SK-N-SH treated with all-trans-retinoic acid at 6 μM for 48 hours (cell line): ENCODE measurements at places on chromosomes 16 and 17.

- peak; percentile 38; the same call in 1 of the 3 replicates for ATAC-seq
These were observed 76.1 kb upstream of the SDK2 start for GRCh38 chr17:73720187-73720834.

DNA sequence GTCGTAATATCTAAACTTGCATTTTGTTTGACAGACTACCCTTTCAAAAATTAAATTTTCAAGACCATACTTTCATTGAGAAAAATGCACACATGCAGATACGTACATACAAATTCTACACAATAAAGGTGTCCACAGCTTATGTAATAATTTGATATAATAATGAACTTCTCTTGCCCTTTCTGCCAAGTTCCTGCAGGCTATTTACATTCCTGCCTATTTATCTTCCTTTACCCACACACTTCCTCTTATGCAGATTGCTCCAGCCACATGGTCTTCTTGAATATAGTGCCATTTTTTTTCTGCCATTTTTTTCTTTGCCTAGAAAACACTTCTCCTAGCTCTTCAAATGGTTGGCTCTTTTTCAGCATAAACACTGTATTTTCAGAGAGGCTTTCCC lies 826.9 kb upstream of the CDH8 start:
- ATAC-seq = no peak

DNA sequence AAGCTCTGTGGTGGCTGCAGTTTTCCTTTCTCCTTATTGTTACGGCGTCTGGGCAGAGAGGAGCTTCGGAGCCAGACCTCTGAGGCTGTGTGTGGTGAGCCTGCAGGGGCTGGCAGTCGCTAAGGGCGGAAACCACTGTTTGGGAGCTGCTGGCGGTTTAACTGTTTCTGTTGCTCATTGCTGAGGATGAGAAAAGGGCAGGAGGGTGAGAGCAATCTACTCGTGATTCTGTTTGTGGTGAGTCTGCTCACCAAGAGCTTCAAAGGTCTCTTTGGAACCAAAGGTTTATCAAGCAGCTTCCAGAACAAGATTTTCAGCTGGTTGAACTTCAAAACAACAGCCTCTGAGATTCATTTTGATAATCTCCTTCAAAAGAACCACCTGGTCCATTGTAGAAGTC lies 143.9 kb downstream of the ANKFN1 start:
- peak; percentile 71 for ATAC-seq

DNA sequence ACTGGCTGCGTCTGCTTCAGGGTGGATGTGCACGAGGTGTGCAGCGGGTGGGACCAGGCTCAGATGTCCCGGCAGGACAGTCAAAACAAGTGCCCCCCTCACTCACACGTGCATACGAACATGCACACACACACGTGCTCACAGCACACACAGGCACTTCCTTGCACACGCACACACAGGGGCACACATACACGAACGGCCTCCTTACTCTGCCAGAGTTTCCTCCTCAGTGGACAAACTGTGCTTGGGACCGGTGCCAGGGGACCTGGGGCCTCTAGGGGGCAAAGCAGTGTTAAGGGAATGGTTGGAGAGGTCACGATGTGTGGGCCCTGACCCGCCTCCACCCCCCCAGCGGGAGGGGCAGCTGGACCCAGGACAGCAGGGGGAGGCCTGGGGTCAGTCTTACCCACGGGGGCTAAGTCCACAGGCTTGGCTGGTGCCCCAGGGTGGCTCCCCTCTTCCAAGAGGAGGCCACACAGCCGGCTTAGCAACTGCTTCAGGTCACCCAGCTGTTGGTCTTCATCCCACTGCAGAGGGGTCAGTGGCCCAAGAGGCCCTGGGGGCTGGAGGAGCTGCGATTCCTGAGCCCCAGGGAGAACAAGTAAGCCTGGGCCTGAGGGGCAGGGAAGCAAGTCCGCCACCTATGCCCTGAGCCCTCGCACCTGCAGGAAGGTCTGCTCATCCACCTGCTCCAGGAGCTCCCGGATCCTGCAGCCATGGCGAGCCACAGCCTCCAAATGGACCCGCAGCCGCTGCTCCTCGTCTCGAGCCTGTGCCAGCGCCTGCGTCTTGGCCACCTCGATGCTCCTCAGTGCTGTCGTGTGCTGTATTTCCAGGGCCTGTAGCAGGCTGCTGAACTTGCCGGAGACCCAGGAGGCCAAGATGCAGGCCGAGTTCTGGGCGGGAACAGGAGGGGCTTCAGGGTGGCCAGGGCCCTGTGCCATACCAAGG lies 4.9 kb downstream of the TRIM65 start:
- ATAC-seq = no peak

DNA sequence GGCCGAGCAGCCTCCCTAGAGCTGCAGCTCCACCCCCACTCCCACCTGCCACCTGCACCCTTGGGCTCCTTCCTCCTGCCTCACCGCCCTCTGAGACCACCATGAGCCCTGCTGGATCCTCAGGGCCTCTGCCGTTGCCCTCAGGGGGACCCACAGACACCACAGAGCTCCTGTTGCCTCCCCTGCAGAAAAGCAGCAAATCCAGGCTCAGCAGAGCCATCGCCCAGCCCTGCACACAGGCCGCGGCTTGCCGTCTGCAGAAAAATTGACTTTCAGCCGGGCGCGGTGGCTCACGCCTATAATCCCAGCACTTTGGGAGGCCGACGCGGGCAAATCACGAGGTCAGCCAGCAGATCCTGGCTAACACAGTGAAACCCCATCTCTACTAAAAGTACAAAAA lies 7.0 kb upstream of the PPP1R27 start:
- no peak; the same call in 2 of the 3 replicates for ATAC-seq

DNA sequence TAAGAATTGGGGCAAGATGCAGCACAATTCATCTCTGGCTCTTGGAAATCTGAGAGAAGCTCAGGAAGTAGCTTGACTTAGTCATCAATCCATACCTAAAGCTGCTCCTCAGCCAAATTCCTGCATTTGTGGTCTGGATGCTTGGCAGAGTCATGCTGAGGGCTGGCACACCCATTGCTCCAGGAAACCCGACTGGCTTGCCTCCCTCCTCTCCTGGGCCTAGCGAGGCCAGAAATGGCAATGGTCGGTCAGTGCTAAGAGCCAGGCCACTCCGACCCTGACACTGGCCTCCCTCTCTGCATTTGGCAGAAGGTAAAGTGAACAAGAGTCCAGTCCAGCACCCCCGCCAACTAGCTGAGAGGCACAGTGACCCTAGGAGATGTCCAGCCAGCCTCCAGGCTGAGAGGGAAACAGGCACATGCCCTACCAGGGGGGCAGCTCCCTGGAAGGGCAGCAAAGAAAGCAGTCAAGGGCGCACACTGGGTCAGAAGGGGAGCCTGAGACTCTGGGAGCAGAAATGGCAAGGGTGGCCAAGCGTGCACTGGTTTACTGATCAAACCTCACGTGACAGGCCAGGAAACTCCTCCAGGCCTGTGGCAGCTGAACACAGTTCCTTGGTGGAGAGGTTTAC lies 10.0 kb downstream of the POLDIP2 start:
- peak; percentile 89 for ATAC-seq

- ATAC-seq = no peak
These were observed 131.9 kb downstream of the MAF start for GRCh38 chr16:79468631-79469030.

GRCh38 chr17:17568772-17569195 lies 22.7 kb downstream of the PEMT start:
- peak; percentile 71 for ATAC-seq

DNA sequence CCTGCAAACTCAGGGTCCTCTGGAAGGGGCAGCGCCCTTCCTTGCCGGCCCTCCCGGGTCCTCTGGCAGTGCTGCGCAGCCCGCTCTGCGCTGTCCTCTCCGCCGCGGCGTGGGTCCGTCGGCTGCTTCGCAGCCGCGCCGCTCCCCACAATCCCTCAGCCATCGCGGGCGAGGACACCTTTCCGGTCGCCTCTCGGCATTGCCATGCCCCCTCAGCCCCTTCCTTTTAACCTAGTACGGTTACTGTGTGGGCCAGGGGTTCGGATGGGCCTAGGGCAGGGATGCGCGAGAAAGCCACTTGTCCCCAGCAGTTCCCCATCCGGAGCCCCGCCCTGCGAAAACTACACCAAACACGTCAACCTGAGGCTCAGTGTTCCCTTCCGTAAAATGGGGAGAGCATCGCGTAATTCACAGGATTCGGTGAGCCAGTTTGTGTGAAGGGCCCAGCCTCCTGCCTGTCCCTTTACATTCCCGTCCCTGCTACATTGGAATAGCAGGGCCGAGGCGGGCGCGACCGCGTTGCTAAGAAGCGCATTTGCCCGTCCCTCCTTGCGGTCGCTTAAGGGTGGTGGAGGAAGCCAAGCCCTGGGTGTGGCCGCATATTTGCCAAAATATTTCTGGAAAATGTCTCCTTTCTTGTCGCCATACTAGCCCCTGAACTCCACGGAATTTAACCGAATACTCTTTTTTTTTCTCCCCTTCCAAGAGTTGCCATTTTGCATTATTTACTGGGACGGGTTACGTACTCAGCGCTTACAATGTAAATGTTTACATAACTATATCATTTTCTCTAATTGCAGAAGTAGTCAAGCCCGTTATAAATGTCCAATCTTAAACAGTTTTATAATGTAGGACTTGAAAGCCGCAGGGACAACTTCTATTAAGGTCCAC lies 13.2 kb downstream of the COPZ2 start:
- ATAC-seq = peak; percentile 42

DNA sequence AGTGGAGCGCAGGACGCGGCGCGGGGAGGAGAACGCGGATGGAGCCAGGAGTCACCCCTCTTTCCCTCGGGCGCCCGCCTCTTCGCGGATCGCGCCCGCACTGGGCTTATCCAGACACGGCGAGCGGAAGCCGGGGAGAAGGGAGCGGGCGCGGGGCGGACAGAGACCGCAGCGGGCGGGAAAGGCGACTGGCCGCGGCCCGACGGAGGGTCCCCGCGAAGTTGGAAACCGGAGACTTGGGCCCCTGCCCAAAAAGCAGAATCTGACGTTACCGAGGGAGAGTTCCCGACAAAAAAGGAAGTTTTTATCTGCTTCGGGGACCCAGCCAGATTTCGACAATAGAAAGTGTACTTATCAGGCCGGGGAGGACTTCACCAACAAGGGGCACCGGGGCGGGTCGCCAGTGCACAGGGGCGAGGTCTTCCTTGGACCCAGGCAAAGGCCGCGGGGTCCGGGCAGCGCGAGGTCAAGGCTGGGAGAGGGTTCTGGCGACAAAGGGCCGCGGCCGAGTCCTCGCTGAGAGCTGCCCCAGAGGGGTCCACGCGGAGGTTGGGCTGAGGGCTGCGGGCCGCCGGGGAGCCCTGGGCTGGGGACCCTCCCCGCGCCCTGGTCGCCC lies 519 bp downstream of the ST6GALNAC2 start:
- no peak; the same call in 2 of the 3 replicates for ATAC-seq

DNA sequence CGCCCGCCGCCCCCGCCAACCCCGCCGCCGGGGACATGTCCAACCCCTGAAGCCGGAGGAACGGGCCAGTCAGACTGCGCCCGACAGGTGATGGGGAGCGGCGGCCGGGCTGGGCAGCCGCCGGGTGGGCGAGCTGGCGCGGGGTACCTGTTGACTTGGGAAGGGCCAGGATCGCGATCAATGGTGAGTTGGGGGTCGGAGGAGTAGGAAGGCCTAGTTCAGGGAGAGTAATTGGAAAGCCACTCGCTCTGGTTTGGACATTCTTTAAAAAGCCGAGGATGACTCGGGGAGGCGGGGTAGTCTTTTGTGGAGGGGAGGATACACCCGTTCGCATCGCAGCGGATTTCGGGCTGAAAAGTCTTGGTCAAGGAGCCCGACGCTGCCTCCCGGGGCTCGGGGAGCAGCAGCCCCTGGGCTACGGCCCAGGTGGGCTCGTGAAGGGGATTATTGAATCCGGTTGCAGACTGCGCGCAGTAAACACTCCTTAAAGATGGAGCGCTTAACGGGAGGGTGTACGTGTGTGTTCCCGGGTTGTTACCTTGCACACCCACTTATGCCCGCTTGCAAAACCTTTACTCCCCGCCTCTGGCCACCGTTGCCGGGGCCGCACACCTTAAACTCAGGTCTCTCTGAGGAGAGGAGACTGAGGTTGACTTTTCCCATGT lies 123.8 kb downstream of the GOSR1 start:
- ATAC-seq = peak; percentile 31

GRCh38 chr17:67438667-67439066 lies 61.6 kb downstream of the PITPNC1 start:
- ATAC-seq = no peak

- peak; percentile 61 for ATAC-seq
These were observed 18.4 kb downstream of the CYB5D2 start for GRCh38 chr17:4161192-4161966.

DNA sequence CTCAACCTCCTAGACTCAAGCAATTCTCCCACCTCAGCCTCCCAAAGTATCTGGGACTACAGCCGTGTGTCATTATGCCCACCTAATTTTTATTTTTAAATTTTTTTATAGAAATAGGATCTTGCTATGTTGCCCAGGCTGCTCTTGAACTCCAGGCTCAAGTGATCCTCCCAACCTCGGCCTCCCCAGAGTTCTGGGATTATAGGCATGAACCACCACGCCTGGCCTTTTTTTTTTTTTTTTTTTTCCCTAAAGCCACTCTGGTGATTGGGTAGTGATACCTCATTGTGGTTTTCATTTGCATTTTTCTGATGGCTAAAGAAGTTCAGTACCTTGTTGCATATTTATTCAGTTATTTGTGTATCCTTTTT lies 1.2 kb upstream of the CDR2L start:
- no peak for ATAC-seq

- ATAC-seq = peak; percentile 88
These were observed 45.3 kb downstream of the REXO5 start for GRCh38 chr16:20851601-20852000.

DNA sequence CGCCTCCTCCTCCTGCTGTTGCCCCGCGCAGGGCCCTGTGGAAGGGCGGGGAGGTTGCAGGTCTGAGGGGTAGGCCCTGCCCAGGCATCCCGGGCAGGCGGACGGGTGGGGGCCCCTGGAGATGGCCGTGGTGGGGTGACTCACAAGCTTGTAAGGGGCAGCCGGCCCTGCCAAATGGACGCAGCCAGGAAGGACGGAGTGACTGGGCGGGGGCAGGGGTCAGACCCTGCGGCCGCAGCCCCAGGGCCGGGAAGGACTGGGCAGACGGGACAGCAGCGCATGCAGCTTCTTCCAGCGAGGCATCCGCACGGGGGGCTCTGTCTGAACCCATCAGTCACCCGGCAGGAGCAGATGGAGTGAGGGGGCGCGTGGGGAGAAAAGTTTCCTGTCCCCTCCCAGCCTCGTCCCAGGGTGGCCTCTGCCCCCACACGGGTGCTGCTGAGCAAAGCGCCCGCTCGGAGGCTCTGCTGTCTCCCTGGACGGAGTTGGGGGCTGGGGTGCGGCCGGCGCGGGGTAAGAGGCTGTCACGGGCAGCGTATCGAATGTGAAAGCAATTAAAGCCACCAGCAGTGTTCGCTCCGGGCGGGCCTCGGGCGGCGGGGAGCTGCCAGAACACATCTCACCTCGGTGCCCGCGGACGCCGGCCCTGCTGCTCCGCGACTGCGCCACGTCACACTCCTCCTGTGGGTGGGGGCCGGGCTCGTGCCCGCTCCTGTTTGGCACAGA lies 5.4 kb upstream of the PRR35 start:
- ATAC-seq = no peak; the same call in 1 of the 3 replicates

DNA sequence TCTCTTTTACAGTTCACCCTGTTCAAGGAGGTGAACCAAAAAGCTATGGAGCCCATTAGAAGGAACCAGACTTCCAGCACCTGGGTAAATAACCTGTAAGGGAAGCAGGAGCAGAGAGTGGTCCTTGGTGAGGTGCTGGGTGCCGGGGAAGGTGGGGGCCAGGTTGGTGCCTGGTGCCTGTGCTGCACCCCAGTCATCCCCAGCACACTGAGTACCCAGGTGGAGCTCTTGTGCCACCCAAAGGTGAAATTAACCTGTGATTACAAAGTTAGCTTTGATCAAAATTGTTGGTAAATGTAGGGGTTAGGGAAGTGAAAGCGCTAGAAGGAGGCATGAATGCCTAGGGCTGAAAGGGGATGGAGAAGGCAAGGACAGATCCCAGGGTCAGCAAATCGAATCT lies 58.6 kb downstream of the CDRT4 start:
- no peak for ATAC-seq

- peak; percentile 96 for ATAC-seq
These were observed 14.4 kb upstream of the FAAP100 start for GRCh38 chr17:81566461-81567126.
